ENCODE measurements at places on chromosomes 13 and 19.

- DNase-seq: no peak
These were observed 34.5 kb upstream of the SMAD9 start for GRCh38 chr13:36954542-36954941.

DNA sequence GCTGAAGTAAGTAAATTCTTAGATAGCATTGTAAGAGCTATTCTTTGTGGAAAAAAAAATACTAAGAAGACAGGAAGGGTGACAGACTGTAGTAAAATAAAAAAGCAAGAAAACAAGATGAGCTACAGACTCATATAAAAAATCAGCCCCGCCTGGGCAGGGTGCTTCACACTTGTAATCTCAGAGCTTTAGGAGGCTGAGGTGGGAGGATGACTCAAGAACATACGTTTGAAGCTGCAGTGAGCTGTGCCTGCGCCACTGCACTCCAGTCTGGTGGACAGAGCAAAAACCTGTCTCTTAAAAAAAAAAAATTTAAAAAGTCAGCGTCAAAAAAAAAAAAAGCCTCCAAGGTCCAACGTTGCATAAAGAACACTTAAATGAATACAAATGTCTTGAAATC lies 102.1 kb downstream of the VWA8 start:
- DNase-seq: no peak

- DNase-seq: no peak
These were observed 46.1 kb upstream of the NFIC start for GRCh38 chr19:3320354-3320670.

- DNase-seq: no peak
These were observed 62.3 kb upstream of the PARP4 start for GRCh38 chr13:24574847-24575246.

DNA sequence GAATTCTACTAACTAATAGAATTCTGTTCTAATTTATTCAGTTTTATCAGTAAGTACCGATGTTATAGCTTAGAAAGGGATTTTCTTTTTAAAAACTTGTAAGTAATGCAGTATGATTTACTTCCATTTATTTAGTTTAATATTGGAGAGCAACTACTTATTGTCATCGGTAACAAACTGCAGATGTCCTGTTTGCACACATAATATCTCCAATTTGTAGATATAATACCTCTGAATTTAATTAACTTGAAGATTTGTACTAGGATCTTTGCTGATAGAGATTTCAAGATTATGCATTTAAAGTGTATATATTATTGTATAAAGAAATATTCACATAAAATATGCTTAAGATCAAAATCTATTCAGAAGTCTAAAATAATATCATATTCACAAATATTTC lies 356.7 kb downstream of the PCDH17 start:
- DNase-seq: no peak

GRCh38 chr19:19911150-19911549 lies 10.4 kb downstream of the ZNF93 start:
- DNase-seq: no peak

DNA sequence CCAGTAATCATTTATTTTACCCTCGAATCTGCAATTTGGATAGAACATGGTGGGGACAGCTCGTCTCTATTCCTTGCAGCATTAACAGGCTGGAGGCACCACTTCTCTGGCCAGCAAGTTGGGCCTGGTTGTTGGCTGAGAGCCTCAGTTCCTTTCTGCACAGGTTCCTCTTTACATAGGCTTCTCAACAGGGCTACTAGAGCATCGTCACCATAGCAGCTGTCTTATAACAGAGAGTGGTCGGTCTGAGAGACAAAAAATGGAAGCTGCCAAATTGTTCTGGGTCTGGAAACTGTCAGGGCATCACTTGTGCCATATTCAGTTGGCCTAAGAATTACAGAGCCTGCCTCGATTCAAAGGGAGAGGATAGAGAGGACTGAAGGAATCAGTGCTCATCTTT lies 86.7 kb downstream of the DNAJC15 start:
- no peak for DNase-seq

DNA sequence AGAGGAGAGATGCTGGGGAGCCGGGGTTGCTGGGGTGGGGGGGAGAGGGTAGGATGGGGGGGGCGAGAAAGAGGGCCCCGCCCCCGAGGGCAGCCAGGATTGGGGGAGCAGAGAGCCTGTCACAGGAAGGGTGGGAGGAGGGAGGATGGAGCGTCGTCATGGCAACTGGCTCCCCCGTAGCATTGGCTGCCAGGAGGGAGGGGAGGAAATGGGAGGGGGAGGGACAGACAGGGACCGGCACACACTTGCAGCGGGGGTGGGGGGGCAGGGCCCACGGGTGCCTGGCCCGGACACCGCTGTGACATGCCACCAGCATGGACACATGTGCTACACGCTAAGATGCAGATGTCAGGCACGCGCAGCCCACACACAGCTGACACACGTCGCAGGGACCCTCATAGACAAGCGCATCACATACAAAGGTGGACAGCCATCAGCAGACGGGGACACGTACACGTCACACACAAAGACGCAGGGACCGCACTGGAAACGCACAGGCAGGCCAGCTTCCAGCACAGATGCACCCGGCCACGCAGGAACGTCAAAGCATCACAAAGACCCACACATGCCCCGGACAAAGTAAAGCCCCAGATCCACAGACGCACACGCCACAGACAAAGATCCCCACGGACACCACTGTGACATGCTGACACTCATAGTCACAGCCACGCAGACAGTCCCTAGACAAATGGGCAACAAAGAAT lies at the start of gene LMTK3:
Gene LMTK3, minus strand, starts transcription at position 36 of the 704 bp plus-strand sequence. CDS start 259 bp downstream, outside the sequence.
- peak; percentile 80 for DNase-seq

DNA sequence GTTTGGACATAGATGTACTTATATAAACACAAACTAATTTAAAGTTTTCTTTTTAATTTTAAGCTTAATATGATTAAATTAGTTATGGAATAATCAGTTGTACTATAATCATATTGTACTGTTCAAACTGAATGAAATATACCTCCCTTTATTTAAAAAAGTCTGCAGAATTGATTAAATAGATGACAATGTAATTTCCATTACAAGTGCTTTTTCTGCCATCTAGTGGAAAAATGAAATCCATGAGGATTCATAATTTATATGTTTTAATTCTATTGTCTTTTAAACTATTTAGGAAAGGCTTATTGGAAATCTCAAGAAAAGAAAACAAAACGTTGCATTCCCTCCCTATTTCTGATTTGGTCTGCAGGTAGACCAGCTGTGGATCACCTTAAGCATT lies 30.9 kb downstream of the MZT1 start:
- DNase-seq: no peak

DNA sequence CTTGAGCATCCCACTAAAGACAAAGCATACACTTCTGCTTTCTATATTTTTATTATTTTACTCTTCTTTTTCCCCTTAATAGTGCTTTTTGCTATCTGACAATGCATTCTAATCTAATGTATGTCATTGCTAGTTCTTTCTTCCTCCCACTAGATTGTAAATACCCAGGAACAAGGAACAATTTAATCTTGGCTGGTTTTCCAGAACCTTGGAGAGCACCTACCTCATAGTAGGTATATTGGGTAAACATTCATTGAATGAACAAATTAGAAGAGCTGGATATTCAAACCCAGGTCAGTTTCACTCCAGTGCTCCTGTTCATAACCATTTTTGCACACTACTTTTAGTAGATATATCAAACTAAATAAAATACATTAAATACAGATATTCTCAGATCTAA lies 1617.6 kb upstream of the SLC10A2 start:
- no peak for DNase-seq

DNA sequence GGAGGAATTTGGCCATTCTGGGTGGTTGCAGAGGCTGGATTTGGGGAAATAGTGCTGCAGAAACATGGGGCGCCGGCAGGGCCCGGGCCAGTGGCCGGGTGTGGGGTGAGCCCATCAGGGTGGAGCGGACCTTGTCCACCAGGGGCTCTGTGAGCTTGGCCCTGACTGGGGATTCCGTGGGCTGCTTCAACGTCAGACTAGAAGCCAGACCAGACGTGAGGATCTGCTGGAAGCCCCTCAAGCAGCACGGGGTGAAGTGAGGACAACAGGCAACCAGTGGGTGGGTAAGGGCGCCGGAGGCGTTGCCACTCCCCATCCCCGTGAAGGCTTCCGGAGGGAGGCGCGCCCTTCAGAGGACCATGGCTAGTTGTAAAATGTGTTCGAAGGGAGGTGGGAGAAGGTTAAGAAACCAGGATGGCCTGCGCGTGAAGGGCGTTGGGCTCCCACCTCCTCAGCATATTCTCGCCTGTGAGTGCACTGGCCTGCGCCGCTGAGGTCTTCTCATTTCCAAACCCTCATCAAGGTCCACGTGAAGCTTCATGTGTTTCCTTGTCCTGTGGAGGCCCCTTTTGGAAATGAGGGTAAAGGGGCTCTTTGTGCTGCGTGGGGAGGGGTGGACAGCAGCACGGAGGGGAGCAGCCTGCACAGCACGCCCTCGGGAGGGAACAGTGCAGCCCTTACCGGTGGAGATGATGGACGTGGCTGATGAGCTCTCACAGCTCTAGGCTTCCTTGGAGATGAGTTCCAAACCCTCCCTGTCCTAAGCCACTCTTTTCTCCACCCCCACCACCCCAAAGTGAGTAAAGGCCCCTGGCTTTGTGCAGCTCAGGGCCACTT lies 8.3 kb downstream of the TEX29 start:
- DNase-seq: no peak

- no peak for DNase-seq
These were observed 4.7 kb upstream of the FLT1 start for GRCh38 chr13:28499609-28500008.

- no peak for DNase-seq
These were observed 19.5 kb downstream of the ADGRE2 start for GRCh38 chr19:14758816-14759215.

- no peak for DNase-seq
These were observed 9.8 kb upstream of the DACT3 start for GRCh38 chr19:46670813-46671212.

GRCh38 chr19:46748325-46749109 lies 2.3 kb upstream of the STRN4 start:
- DNase-seq: peak; percentile 84

GRCh38 chr19:1872807-1873523 lies 9.6 kb upstream of the KLF16 start:
- no peak for DNase-seq

DNA sequence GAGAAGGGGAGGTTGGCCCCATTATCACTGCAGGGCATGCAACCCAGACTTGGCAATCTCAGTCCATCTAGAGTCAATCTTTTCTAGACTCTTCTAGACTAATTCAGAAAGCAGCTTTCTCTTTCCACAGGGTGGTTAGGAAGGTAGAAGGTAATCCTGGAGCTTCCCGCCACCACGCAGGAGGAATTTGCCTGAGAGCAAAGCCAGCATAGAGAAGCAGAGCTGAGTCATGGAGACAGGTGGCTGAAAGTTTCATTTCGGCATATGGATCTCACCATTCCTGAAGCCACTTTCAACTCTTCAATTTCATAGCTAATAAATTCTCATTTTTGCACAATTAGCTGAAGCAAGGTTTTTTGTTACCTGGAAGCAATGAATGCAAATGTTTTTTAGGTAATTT lies 29.0 kb upstream of the FFAR2 start:
- no peak for DNase-seq

DNA sequence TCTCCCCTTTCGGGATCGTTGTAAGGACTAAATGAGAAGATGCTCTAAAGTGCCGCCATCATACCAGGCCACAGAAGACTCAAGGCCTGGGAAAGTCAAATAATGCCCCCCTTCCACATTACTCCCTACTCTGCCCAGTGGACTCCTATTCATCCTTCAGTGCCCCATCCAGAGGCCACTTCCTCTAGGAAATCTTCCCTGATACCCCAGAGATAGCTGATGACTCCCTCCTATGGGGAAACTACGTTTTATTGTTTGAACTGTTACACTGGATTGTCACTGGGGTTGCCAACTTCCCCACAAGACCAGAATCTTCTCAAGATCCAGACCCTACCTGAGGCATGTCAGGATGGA lies 14.2 kb downstream of the MEIS3 start:
- DNase-seq: no peak

DNA sequence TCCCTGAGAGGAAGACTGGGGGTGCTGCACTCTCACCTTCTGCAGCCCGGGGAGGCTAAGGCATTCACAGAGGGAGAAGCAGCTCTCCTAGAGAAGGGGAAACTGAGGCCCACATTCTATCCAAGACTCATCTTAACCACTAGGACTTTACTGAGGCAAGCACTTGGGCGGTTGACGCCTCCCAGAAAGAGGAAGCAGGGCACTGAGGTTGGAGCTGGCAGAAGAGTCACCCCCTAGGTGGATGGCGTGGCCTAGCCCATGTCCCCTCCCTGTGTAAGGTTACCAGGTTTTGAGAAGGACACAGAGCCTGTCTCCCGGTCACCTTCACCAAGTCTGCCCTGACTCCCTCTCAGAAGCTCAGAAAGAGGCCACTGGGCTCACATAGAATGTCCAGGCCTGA lies 2.7 kb downstream of the S1PR2 start:
- no peak for DNase-seq

GRCh38 chr19:39926170-39926760 lies 8.2 kb downstream of the FCGBP start:
- no peak for DNase-seq

GRCh38 chr19:27872370-27872769 lies 1340.6 kb downstream of the UQCRFS1 start:
- DNase-seq: no peak

GRCh38 chr13:92362717-92363116 lies 863.9 kb upstream of the GPC6 start:
- DNase-seq: no peak

GRCh38 chr19:6076675-6077463 lies 33.4 kb downstream of the RFX2 start:
- no peak for DNase-seq

GRCh38 chr13:32585550-32586079 lies 637 bp upstream of the PDS5B start:
- no peak for DNase-seq

DNA sequence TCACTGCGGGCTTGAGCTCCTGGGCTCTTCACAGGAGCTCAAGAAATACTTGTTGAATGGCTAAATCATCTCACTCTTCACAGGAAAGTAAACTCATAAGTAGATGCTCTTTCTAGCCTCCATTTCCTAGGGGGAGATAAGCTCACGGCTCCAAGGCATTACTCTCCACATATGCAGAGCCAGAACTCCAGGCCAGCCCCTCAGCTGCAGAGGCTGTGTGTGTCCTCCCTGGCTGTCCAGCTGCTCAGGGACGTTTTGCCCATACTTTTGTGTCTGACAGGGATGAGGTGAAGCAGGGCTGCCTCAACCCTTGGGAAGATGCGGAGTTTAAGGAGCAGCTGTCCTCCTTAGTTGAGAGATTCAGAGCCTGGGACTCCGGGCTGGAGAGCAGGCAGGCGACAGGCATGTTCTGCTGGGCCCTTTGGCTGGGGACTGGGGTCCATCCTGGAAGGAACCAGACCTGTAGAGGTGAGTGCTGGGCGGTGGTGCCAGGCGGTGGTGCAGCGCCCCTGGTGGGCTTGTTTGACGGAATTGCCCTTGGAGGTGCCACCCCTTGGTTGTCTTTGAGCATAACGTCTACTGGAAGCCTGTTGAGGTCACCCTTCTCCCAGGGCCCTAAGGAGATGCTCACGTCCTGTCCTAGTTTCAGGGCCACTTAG lies 20.5 kb upstream of the SLC15A1 start:
- DNase-seq: no peak

GRCh38 chr13:111663505-111663904 lies 343.1 kb downstream of the TEX29 start:
- no peak for DNase-seq

DNA sequence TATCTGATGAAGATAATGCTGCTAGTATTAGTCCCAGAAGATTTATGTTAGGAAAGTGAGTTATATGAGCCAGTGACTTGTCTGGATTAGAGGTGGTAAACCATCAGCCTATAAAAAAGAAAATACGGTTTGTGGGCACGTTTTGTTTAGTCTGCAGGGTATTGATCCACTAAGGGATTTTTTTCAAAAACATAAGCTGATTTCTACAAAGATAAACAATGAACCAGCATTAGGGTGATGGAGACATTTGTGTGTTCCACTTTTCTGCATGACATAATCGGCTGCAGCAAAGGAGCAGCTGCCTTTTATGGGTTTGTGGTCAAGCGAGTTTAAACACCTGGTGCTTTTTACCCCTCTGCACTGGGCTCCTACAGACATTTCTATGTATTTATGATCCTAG lies 836.4 kb upstream of the GPC6 start:
- DNase-seq: no peak
